ENCODE measurements at places on chromosomes 13 and 19.

- no peak for DNase-seq
Observed at GRCh38 chr19:47495478-47496372, 11.7 kb upstream of the KPTN start.

DNA sequence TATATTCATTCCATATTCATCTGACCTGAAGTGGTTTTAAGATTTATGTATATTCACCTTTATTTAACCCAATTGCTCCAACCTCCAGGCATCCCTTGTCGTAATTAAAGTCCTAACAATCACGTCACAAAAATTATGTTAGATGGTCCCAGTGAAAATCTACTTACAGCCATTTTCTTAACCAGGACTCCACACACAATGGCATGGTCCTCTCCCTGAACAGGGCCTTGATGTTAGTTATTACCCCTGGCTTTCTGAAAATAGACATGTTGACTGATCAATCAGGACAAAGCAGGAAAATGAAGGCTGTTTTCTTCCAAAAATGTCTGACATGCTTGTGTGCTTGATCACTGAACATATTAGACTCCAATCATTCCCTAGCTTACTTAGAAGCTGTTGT lies 542.7 kb upstream of the SLITRK5 start:
- no peak for DNase-seq

DNA sequence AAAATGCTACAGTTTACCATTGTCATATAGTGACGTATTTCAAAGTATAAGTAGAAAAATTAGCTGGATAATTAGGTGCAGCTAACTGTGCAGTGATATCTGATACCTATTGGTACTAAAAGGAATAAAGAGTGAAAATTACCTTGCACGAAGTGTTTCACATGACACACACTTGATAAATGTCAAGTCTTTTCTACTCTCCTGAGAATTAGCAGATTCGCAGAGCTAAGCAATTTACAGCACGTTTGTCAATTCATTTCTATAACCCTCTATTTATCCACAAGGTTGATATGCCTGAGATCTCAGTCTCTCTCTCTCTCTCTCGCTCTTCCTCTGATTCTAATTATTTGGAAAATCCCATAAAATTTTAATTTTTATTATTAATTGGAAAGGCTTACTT lies 1109.0 kb downstream of the EFNB2 start:
- DNase-seq = no peak

GRCh38 chr19:3095441-3096191 lies 1.5 kb downstream of the GNA11 start:
- no peak for DNase-seq

DNA sequence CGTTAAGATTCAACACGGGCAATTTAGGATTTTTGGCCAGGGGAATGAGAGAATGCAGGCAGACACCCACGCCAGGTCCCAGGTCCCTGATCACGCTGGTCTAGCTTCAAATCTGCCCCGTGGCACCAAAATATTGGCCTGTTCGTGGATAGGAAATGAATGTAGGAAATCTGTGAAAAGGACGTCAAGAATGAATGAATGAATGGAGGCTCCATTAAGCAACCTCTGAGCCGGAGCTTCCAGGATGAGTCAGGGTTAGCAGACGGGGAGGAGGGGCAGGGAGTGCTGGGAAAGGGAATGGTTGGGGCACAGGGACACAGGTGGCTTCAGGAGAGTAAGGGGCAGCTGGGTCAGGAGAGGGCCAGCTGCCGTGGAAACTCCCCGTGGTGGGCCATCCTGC lies 4.2 kb downstream of the SULT2B1 start:
- peak; percentile 57 for DNase-seq

GRCh38 chr19:1080360-1081161 lies 13.6 kb downstream of the ARHGAP45 start:
- DNase-seq = no peak

- DNase-seq = no peak
Observed at GRCh38 chr13:20057214-20057613, 98.7 kb downstream of the ZMYM2 start.

GRCh38 chr13:90238413-90238812 lies 1109.1 kb upstream of the MIR17HG start:
- DNase-seq = no peak

GRCh38 chr19:29702161-29702962 lies 12.7 kb downstream of the C19orf12 start:
- DNase-seq = no peak

DNA sequence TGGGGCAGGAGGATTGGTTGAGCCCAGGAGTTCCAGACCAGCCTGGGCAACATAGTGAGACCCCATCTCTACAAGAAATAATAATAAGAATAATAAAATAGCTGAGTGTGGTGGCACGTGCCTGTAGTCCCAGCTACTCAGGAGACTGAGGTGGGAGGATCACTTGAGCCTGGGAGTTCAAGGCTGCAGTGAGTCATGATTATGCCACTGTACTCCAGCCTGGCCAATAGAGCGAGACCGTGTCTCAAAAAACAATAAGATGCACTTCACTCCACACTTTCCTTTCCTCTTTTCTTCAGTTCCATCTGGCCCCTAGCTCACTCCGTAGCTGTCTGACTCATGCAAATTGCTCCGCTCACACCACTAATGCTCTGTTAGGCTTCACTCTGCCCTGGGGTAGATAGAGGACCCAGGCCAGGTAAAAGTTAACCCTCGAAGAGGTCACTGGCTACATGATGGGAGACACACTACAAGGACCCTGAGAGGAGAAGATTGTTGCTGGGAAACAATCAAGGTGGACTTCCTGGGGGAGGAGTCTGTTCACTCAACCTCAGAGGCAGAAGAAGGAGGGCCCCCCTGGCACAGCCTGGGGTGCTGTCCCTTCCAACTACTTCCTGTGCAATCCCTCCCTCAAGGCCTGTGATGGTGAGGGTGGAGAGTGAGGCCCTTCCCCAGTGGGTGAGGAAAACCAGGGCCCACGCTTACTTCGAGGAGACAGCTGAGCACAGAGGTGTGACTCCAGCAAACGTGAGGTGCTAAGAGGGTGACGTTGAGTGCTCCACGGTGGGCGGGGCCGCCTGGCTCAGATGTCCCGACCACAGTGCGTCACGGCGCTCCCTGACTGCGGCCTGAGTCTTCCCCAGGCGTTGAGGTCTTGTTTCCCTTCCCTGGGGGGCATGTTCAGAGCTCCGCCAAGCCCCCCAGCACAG lies 8.8 kb upstream of the TNFSF9 start:
- DNase-seq = no peak

GRCh38 chr13:26074706-26075105 lies 22.9 kb upstream of the SHISA2 start:
- DNase-seq = no peak

- no peak for DNase-seq
Observed at GRCh38 chr13:45690636-45691035, 11.5 kb upstream of the CBY2 start.

DNA sequence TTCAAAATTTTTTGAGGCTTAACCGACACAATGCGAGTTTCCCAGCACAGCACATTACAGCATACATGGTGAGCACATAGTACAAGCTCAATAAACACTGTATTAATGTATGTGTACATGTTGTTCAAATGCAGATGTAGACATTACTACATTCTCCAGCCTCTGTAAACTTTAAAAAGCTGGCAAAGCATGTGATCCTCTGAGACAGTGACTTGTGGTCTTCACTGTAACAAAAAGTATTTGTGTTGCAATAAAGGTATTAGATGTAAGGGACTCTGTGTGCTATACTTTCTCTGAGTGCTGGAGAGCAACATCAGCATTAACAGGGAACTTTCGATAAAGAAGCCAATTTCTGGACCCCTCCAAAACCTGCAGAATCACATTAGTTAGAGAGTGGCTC lies 46.4 kb upstream of the ZNF254 start:
- no peak for DNase-seq

- DNase-seq = peak; percentile 93
Observed at GRCh38 chr13:39527961-39528660, 74.9 kb downstream of the LHFPL6 start.

DNA sequence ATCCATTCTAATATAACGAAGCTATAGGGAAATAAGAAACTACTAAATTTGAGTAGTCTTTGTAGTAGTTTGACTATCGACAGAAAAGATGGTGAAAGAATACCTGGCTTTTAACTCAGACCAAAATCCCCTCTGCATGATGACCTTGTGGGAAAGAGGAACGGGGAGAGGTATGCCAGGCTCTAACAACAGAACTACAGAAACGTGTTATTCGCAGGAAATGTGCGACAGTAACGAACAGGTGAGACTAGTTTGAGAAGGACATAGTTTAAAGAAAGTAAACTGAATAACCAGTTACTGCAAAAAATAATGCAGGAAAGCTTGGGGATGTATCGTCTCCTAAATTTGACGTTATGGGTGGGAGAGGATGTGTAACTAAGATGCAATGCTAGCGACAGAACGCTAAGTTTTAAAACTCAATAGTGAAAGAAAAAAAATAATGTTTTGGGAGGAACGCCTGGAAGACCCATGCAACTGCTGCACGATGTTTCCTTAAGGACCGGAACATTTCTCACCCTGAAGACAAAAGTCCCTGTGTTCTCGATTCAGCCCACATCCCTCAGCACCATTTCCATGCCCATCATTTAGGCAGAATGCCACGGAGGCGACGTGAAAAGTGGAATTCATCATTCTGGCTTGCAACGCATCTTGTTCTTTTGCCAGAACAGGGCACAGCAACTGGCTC lies 1.6 kb upstream of the RAP2A start:
- no peak for DNase-seq

GRCh38 chr19:7200736-7201135 lies 93.5 kb downstream of the INSR start:
- DNase-seq = no peak

- no peak for DNase-seq
Observed at GRCh38 chr19:48354332-48354992, 9.3 kb downstream of the TMEM143 start.

DNA sequence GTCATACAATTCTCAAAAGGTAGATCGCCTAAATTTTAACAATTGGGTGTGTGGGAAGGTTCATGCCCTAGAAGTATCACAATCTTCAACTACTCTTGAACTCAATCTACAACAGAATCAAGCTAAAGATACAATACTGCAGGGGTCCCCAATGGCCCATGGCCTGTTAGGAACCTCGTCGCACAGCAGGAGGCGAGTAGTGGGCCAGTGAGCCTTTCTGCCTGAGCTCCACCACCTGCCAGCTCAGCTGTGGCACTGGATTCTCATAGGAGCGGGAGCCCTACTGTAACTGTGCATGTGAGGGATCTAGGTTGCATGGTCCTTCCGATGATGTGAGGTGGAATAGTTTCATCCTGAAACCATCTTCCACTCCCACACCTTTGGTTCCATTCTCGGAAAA lies 230.6 kb downstream of the KLF12 start:
- no peak for DNase-seq

- peak; percentile 100 for DNase-seq
Observed at GRCh38 chr19:10717356-10718204, at the start of gene DNM2. TSS of gene DNM2 (plus strand) at chr19:10718079. CDS start at chr19:10718243, 164 bp downstream.

- DNase-seq = no peak
Observed at GRCh38 chr13:102777736-102778135, 4.2 kb upstream of the TEX30 start.

DNA sequence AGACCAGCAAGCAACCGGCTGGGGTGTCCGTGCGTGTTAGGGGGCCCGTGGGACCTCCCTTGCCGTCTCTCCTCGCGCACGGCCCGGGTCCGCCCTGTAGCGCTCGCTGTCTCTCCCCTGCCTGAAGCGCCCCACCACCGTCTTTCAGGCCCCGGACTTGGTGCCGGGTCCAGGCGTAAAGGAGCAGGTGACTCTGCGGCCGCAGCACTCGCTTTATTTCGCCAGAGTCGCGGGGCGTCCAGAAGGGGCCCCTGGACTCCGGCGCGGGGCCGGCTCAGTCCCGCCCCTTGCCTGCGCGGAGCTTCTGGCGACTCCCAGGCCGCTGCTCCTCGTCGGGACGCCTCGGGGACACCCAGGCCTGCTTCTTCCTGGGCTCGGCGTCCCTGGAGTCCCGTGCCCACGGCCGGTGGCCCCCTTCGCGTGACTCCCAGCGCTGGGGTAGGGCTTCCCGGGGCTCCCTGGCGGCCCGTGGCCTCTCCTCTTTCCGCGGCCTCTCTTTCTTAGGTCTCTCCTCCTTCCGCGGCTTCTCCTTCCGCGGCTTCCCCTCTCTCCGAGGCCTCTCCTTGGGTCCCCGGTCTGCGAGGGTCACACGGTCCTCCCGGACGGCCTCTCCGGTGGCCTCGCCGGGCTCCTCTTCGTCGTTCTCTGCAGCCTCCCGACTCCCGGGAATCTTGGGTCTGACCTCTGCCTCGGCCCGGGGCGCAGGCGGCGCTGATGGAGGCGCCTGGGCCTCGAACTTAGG lies 3.1 kb downstream of the AMH start:
- DNase-seq = no peak

GRCh38 chr19:12098040-12098439 lies 33.5 kb downstream of the ZNF844 start:
- DNase-seq = no peak

DNA sequence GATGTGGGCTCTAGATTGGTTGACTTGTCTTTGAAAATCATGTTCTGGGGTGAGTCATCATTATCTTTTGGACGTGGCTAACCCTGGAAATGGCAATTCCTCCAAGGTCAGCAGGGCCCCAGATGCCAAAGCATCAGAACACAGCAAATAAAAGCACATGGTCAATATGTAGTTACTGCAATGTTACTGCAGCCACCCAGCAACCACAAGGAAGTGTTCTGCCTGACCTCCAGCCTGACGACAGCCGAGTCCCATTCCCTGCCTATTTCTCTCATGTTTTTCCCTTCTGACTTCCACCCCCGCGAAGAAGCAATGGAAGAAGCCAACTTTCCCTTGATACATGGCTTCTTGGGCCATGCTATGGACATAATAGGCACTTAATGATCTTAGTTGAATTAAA lies 577.9 kb downstream of the IRS2 start:
- DNase-seq = no peak

DNA sequence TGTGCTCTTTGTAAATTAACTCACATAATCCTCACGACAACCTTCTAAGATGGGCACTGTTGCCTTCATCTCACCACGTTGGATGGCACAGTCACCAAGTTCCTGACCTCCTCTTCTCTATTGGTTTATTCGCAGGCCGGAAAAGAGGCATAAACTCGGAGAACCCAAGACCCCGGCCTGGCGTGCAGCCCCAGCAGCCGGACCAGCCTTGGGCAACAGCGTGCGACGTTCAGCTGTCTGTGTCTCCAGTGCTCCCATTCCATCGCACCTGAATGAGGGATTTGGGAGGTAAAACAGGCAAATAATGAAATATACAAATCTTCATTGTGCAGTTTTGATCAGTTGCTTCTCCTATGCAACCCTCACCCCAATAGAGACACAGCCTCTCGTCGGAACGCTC lies 34.5 kb upstream of the GAS6 start:
- DNase-seq = no peak

DNA sequence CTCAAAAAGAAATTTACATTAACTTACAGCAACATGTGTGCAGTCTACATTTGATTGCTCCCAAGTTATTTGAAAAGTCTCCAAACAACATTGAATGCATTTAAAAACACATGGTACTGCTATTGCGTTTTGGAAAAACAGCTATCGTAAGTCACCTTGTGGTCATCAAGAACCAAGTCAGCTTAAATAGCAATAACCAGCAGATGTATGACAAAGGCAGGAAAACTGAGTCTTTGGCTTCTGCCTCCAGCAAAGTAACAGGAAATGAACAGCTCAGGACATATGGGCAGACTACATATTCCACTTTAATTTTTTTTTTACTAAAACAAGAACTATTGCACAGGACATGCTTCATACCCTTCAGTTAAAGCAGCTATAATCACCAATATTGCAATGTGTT lies 580.6 kb upstream of the SPRY2 start:
- DNase-seq = no peak

GRCh38 chr19:13207846-13208671 lies 57.8 kb downstream of the IER2 start:
- peak; percentile 50 for DNase-seq

GRCh38 chr13:100636441-100636840 lies 38.2 kb downstream of the TMTC4 start:
- no peak for DNase-seq

GRCh38 chr19:17754634-17755442 lies 3.6 kb downstream of the FCHO1 start:
- DNase-seq = no peak

All from HFFc6 (cell line).